ENCODE measurements at places on chromosomes 11 and 22.

GRCh38 chr22:19518635-19519034 is 5.6 kb downstream of the CLDN5 start:
- no peak for DNase-seq

DNA sequence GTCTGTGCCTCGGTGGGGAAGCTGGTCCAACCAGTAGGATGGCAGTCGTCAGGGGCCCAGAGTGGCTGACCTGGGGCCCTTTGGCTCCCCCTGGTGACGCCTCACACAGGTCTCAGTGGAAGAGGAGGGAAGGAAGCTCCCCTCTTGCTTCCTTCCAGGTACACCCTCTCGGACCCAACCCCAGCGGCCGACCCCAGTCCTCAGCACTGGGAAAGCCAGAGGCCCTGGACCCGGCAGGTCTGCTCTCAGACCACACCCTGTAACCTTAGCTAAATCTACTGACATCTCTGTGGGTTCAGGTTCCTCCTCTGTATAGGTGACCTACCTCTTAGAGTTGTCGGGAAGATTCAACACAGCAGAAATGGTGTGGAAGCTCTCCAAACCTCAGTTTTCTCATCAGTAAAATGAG is 3.4 kb upstream of the SCUBE1 start:
- DNase-seq = peak; percentile 33

DNA sequence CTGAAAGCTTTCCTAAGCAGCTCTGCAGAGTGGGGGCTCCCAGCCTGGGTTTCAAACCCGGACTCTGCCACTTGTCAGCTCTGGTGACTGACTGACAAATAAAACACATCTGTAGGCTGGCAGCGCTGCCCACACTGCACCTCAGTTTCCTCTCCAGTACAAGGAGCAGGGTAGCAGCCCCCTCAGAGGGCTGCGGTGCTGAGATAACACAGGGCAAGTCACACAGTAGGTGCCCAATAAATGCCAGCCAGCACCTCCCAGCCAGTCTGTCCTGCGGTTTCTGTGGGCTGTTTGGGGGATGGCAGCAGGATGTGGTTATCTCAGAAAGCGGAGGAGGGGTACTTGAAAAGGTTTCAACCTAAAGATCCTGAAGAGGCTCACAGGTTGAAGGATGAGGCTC is 1.5 kb downstream of the SYT12 start:
- no peak for DNase-seq

DNA sequence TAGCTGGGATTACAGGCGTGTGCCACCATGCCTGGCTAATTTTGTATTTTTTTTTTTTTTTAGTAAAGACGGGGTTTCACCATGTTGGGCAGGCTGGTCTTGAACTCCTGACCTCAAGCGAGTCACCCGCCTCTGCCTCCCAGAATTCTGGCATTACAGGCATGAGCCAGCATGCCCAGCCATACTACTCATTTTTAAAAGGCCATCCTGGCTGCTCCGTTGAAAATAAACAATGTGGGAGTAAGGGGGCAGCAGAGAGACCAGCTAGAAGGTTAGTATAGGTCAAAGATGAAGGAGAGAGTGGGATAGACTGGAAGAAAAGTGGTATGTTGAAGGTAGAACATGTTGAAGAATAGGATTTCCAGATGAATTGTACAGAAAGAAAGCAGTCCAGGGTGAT is 17.6 kb upstream of the LIN7C start:
- DNase-seq = peak; percentile 44

- peak; percentile 91 for DNase-seq
Observed at GRCh38 chr22:23128269-23129108, 13.3 kb downstream of the RSPH14 start.

GRCh38 chr11:61617515-61617914 is 36.6 kb upstream of the SYT7 start:
- DNase-seq = no peak

DNA sequence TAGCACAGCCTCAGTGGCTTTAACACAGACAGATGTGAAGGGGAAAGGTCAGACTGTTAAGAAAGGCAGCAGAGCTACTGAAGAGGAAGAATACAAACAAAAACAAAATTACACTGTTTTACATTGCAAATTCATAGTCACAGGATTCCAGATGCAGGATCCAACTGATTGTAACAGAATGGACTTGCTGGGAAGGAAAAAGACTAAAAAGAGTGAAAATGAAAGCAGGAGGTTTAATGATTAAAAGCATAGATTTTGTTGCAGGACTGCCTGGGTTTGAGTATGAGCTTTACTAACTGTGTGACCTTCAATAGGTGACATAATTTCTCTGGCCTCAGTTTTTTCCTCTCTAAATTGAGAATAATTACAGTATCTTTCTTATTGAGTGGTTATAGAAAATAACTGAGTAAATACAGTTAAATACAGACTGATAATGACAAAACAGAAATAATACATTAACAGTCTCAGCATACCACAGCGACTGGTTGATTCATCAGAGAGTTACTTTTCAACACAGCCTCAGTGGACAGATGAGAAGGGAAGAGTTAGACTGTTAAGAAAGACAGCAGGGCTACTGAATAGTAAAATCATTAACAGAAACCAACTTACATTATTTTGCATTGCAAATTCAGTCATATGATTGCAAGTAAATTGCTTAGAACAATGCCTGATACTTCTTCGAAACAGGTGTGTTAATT is 704.2 kb upstream of the TENM4 start:
- DNase-seq = no peak

DNA sequence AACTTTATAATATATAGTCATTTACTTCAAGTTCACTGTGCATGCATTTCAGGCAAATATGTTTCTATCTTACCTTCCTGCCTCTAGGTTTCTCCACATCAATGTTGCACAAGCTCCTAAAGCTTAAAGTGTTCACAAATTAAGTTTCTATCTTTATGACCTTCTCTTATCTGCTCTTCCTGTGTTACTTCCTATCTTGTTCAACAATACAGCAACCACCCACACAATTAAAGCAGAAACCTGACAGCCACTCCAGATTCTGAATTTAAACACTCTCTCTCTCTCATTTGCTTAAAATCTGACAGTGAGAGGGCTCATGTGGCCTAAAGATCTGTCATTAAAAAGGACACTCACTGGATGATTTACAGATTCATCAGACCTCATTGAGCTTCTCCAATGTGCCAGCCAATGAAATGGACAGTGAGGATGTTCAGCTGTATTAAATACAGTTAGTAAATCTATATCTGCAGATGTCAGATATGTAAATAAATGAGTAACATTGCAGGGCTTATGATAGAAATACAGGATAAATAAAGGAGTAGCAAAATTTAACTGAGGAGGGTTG is 10.9 kb downstream of the PDGFD start:
- DNase-seq = no peak

DNA sequence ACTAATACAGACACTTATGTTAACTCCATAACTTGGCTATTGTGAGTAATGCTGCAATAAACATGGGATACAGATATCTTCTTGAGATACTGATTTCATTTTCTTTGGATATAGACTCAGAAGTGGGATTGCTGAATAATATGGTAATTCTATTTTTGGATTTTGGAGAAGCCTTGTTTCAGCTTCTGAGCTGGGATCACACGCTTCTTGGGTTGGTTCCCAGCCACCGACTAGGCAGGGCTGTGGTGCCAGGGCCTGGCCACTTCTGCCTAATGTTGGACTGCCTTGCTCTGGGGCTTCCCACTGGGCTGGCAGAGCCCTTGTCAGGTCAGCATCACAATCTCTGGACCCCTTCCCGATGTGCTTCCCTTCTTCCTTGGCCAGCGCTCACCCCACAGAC is 14.0 kb upstream of the MCHR1 start:
- DNase-seq = peak; percentile 81

DNA sequence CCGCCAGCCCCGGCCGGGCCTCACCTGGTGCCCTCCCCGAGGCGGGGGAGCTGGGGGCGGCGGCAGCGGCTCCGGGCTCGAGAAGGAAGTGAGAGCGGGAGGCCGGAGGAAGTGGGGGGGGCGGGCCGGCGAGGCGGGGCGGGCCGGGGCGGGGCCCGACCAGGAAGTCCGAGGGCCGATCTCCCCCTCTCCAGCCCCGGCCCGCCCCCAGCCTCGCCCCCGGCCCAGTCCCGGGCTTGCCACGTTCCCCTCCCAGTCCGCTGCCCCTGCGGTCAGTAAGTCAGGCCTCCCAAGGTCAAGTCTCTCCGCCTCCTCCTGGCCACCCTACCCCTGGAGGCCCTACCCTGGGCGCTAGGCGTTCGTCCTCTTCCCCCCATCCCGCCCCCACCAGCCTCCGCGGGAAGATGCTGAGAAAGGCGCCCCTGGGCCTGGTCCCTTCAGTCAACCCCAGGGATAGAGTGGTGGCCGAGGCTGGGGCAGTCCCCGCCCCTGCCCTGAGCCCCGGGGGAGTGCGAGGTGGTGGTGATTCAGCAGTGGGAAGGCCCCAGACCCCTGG is at the start of gene RHOG:
Gene RHOG (minus strand): TSS at position 90 of the 556 bp plus-strand sequence. CDS start 12,821 bp downstream, outside the sequence.
- DNase-seq = peak; percentile 83

DNA sequence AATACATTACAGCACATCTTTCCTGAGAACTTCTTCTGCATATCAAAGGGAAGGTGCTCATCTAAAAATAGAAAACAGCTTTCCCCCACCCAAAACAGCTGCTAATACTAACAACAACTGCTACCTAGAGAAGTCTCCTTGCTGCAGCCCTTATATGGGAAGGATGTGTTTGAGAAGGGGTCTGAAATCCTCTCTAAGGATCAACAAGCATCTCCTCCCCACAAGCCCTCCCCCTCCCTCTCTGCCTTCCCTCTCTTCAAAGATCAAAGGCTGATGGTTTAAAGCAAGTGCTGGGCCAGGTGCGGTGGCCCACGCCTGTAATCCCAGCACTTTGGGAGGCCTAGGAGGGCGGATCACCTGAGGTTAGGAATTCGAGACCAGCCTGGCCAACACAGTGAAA is 33.5 kb downstream of the SCUBE2 start:
- DNase-seq = peak; percentile 62

DNA sequence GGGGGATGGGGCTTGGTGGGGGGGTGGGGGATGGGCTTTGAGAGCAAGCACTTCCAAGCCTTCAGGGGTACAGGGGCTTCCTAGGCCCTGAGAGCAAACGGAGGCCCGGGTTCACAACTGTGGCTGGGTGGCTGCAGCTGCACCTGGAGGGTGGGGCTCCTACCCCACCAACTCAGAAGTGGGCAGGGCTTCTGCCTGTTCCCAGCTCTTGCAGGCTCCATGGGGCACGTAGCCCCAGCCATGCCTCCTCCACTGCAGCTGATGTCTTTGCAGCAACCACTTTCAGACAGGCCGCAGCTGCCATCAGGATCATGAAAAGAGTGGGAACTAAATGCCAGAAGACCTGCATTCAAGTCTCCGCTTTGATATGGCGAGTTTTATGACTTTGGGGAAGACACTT is 464.3 kb downstream of the NELL1 start:
- DNase-seq = no peak

- no peak for DNase-seq
Observed at GRCh38 chr22:45503050-45503815, 550 bp downstream of the FBLN1 start.

DNA sequence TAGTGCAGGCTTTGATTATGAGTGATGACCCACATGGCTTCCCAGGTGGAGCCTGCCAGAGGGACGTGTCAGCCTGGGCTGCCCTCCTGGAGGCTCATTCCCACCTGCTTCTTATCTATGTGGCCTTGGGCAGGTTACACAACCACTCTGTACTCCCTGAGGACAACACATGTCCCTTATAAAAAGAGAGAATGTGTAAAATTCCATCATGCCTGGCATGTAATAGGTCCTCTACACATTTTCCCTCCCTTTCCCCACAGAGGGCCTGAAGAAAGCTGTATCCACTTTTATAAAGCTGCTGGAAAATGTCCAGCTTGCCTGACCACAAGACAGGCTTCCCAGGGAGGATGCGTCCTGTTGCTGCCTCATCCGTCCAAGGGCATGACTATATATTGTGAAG is 55.0 kb upstream of the VSTM5 start:
- DNase-seq = peak; percentile 70

DNA sequence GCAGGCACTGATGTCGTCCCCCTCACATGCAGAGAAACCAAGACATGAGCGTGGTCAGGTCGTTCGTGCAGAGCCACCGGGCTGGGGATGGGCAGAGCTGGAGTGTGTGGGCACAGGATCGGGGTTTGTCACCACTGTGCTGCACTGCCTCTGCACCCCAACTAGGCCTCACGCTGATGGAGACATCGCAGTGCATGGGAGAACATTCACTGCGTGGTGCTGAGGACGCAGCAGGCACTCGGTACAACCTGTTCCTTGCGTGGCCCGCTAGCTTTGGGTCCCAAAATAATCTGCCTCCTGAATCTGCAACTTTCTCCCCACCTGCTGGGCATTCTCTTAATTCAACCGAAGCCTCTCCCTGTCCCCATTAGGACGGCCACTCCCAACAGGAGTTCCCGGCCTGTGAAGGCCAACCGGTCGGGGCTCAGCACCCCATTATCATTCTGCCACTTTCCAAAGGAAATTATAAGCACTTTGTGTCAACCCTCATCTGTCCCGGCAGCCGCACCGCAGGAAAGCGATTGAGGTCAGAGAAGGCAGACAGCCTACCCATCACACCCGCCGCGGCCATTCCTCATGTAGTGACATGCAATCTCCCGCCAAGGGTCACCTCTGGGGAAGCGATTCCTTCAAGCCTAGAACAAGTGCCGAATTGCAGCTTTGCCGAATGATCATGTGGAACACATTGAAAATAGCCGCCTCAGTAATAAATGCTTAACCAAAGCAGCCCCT is 490.4 kb downstream of the MN1 start:
- DNase-seq = no peak

DNA sequence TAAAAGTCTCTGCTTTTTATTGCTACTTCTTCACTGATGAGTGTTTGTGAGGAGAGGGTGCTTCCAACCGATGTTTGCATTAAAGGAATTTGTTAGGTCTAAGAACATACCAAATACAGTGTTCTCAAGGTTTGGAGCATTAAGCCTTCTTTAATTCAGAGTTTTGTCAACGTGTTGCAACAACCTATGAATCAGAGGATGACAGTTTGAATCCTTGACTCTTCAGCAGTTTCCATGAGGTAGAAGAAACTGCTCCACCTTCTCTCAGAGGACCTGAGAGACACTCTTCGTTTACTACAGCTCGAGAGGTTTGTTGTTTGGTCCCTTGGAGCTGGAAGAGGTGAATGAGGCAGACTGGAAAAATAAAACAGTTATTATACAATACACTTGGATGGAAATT is 55.7 kb downstream of the NCAM1 start:
- DNase-seq = no peak

- DNase-seq = no peak
Observed at GRCh38 chr22:22362936-22363335, 118.3 kb downstream of the VPREB1 start.

GRCh38 chr11:116927163-116927974 is 89.9 kb upstream of the APOA1 start:
- DNase-seq = peak; percentile 40

DNA sequence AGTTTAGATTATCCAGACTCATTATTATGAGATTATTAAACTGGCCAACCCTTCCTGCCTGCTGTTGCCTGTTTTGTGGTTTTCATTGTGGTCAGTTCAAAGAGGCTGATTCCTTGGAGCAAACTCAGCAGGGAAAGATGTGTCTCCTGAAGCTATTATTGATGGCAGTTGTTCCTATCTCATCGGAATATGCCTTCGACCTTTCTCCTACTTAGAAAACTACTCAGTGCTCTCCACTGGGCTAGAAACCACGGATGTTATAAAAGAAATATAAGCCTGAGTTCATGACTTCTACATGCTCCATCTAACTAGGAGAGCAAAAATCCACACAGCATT is 80.2 kb upstream of the NAV2 start:
- DNase-seq = peak; percentile 66
